ENCODE measurements at places on chromosomes 12 and 14.

- DNase-seq = no peak
Observed at GRCh38 chr14:91925001-91925726, 22.3 kb downstream of the FBLN5 start.

- DNase-seq = no peak
Observed at GRCh38 chr12:2035431-2036055, 17.2 kb upstream of the CACNA1C start.

DNA sequence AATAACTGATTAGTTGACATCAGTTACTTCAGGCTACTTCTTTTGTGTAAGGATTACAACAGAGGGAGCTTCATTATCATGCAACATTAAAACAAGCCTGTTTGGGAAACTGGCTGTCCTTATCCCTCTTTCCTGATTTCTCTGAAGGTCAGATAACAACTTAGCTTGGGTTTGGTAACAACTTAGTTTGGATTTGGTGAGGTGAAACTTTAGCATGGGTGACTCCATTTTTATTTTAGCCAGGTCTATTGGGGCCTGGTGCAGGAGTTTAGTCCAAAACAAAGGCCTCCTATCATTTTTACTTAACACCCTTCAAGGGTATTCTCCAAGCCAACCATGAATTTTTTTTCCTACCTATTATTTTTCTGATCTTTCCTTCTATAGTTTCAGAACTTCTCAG is 1.1 kb upstream of the ZFYVE1 start:
- DNase-seq = no peak

DNA sequence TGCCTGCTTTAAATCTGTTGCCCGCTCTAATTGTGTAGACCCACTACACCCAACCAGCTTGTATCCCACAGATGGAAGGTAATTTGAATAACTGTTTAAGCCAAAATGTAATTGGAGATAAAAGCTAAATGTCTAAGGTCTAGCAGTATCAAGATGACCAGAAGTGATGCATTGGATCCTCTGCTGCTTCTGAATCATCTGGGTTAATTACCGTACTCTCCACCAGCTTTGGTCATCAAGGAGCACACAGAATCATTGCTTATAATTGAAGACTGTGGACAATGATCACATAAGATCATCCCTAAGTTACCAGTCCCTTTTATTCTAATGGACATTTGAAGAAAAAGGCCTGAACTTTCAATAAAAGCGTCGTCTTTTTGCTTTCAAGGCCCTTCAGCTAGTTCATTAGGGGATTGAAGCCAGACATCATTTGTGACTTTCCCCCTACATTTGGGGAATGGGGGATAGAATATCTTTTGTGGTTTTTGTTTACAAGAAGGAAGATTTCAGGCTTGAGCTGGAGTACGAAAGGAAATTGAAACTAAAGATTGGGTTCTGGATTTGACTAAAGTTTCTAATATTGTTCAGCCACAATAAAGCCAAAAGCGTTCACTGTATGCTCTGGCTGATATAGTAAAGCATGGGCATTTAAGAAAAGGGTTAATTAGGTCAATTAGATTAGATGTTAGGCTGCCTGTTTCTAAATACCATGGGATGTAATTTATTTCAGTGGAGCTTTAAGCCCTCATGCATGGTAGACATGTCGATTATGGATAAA is 123.2 kb downstream of the CHST11 start:
- no peak for DNase-seq
